ENCODE measurements at places on chromosomes 12 and 14.
A peak's percentile ranks its signal among the peaks of the same experiment; 100 is the strongest.

GRCh38 chr14:104800015-104800770 is 708 bp upstream of the ZBTB42 start:
- peak; percentile 37 for DNase-seq

- no peak for DNase-seq
Measured at GRCh38 chr12:69966409-69966808, 141.4 kb downstream of the MYRFL start.

DNA sequence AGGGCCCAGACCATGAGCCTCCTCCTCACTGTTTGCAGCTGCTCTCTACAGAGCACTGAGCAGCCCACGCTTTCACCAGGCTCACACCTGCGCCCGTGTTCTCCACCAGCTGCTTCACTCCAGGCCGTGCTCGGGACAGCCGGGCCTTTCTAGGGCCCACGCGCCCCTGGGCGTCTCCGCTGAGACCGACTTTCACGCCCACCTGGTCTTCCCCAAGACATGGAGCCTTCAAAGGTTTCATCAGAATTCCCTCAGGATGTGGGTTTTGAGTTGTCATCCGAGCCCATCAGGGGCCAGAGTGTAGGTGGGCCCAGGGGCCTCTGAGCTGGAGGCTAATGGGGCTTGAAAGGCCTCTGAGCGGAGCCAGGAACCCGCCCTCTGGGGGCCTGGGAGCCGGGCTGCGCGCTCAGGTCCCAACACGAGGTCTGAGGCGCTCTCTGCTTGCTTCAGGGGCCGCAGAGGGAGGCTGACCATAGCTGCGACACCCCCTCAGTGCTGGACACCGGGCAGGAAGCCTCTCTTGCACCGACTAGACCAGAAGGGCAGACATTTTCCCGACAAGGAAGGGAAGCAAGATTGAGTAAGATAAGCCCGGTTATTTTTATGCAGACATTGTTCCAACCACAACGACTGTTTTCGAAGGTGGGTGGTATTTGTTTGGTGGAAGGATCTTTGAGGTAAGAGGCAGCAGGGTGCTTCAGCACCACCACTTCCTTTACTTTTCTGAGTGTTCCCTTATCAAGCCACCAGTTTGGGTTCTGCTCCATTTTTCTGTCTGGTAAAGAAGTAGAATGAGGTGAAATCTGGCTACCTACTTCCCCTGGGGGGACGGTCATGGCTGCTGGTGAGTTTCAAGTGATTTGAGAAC is 125.0 kb upstream of the FUT8 start:
- DNase-seq: peak; percentile 55

- DNase-seq: no peak
Measured at GRCh38 chr14:32400480-32400879, 71.4 kb downstream of the AKAP6 start.

- no peak for DNase-seq
Measured at GRCh38 chr14:106058342-106058741, 532.0 kb downstream of the TMEM121 start.

- DNase-seq: no peak
Measured at GRCh38 chr14:91953170-91953985, 5.9 kb upstream of the FBLN5 start.

GRCh38 chr12:124433147-124433874 is 134.1 kb downstream of the NCOR2 start:
- DNase-seq: no peak

DNA sequence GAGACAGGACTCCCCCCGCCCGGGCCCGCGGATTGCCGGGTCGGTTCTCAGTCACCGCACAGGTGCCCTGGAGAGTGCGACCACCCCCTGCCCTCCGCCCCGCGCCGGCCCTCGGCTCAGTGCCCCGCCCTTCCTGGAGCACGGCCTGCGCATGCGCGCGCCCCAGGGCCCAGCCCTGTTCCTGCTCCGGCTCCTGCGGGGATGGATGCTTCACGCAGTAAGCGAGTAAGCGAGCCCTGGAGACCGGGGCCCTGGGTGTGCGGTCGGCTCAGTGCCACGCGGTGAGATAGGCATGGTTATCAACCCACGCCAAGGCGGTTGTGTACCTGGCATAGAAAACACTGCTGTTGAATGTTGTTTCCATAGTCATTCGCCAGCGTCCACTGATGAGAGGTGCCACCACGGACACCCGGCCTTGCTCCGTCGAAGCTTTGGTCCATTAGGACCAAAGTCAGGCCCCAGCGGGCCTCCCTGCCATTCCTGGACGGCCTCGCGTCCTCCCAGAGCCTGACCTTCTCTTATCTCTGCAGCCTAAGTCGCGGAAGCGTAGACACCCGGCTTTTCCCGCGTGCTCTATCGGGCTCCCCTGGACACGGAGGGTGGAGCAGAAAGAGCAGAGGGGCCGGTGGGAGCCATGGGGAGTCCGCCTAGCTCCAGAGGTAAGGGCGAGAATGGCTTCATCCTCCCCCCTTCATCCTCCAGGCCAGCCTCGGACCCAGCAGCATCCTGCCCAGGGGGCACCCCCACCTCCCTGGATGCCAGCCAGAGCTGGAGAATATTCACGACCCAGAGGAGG is 90.6 kb downstream of the PAPOLA start:
- peak; percentile 50 for DNase-seq

DNA sequence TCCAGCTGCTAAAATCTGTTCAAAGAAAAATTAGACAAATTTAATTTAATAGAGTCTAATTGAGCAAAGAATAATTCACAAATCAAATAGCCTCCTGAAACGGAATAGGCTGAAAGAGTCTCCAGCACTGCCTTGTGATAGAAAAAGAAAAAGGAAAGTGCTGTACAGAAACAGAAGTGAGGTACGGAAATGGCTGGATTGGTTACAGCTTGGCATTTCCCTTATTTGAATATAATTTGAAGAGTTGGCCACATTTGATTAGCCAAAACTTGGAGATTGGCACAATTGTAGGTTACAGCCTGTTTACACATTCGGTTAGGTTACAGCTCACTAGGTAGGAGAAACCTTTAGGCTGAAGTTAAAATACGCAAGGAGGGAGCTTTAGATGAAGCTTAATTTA is 24.8 kb upstream of the PCED1B start:
- DNase-seq: no peak

GRCh38 chr12:43428088-43428600 is 123.9 kb downstream of the ADAMTS20 start:
- DNase-seq: no peak

GRCh38 chr12:121579981-121580868 is 598 bp downstream of the KDM2B start:
- peak; percentile 57 for DNase-seq

Measured in stimulated activated CD4-positive, alpha-beta T cell treated with anti-CD3 and anti-CD28 coated beads, Interleukin-1b, Interleukin-23, amount 100 ng/mL, for 24 hours (primary cell).